ENCODE measurements at places on chromosomes 4 and X.

GRCh38 chrX:151227627-151228026 lies 51.2 kb downstream of the GPR50 start:
- no peak for DNase-seq

DNA sequence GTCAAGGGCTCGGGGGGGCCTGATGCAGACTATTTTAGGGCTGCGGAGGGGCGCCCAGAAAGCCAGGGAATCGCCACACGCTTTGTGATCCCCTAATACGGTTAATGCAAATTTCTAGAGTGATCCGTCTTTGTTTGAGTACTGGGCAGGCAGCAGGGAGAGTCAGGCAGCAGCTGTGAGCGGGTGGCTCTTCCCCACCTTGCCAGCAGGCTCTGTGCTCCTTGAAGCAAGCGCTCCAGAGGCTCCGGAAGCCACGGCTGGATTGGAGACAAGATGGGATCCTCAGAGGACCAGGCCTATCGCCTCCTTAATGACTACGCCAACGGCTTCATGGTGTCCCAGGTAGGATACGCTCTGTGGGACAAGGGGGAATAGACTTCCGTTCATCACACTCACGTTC lies at the start of gene ASMT:
ASMT (plus strand) TSS at position 133 of the 400 bp plus-strand sequence; CDS start at position 274, 141 bp downstream.
- DNase-seq: no peak

GRCh38 chrX:40877887-40878286 lies 142.5 kb upstream of the MED14 start:
- DNase-seq: peak; percentile 57

- no peak for DNase-seq
These were observed 45.4 kb upstream of the PDLIM3 start for GRCh38 chr4:185580699-185581098.

GRCh38 chrX:38175139-38175538 lies 45.5 kb downstream of the SRPX start:
- DNase-seq: no peak

DNA sequence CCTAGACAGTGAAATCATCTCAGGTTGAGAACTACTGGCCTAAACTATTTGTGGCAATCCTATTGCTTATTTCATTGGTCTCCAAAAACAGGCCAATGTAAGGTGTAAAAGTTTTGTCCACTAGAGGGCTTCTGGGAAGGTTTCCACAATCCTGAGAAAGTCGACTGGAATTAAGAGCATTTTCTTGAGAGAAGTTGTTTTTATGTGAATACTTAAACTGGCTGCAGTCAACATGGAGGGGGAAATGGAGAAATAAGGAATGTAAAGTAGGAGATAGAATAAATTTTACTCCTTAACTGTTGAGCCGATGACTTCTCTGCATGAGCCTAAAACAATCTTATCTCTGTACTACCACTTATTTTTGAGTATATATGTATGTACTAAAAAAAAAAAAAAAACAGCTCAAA lies 11.0 kb upstream of the EIF4E start:
- no peak for DNase-seq

DNA sequence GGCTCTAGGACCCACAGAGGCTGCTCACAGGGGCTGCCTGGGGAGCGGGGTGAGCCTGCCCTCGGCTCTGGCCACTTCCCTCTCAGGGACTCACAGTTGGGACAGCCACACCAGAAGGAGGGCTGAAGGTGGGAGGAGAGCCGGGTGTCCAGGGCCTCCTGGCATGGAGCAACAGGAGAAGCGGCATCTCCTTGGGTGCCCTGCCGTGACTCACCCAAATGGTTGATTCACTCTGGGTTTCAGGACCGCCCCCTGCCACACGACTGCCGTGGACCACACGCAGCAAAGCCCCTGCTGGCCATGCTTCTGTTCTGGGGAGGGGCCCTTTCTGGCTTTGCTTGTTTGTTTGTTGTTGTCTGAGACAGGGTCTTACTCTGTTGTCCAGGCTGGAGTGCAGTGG lies 86.0 kb upstream of the AFAP1 start:
- no peak for DNase-seq

DNA sequence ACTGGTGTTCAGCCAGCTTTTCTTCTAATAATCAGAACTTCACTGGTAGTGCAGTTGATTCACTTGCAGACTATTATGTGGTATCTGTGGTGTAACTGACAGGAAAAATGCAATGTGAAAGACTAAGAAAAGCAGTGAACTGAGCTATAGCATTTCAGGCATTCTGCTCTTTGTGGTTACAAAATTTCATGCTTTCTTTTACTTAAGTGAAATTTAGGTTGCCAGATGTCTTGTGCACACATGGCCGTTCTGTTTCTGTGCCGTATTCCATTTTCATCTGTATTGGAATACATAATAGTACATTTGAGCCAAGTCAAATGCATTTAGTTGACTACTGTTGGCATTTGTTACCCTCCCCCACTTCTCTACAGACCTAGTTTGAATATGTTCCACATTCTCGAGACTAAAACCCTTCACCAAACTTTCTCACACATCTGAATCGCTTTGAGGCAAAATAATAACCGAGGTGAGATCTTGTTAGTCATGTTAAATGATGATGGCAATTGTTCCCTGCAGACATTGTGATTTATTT lies 8.2 kb downstream of the RTL3 start:
- DNase-seq: peak; percentile 44

GRCh38 chr4:8745826-8746225 lies 125.8 kb downstream of the HMX1 start:
- no peak for DNase-seq

GRCh38 chr4:110372485-110372884 lies 103.5 kb upstream of the ENPEP start:
- DNase-seq: no peak

DNA sequence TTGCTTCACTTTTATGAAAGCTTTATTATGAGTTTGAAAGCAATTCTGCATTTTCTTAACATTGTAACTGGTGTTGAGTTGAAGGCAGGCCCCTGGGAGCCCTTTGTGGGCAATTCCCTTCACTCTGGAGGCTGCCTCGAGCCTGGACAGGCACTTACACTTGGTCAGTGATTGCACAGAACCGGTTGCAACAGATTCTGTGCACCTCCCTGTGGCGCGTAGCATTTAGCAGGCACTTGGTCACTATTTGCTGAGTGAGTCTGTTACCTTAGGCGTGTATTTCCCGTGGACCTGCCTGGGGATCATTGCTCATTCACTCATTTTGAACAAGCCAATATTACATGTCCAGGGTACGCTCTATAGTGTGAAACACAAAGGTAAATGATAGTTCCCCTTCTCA lies 80.4 kb downstream of the PTTG2 start:
- no peak for DNase-seq

DNA sequence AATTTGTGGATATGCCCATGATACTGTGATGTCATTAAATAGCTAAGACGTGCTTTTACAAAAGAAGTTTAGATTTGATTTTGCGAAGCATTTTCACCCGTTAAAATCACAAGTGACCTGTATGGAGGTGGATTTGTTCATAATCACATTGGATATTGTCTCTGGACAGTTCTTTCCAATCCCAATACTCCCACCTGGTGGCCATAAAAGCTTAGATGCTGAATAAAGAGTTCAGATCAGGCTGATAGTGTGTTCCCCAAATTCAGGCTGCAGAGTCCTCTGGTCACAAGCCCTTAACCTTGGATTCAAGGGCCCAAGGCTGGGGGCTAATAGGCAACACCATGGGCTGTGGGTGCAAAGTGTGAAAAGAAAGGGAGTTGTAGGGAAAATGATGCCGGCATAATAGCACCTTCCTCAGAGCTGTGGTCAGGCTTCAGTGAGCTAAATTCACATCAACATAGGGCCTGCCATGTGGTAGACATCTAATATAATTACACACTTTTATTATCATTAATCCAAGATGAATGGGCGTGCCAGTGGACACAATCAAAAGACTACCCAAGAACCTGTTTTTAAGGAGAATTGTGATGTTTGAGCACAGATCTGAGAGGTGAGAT lies 28.1 kb downstream of the SMIM43 start:
- DNase-seq: no peak

DNA sequence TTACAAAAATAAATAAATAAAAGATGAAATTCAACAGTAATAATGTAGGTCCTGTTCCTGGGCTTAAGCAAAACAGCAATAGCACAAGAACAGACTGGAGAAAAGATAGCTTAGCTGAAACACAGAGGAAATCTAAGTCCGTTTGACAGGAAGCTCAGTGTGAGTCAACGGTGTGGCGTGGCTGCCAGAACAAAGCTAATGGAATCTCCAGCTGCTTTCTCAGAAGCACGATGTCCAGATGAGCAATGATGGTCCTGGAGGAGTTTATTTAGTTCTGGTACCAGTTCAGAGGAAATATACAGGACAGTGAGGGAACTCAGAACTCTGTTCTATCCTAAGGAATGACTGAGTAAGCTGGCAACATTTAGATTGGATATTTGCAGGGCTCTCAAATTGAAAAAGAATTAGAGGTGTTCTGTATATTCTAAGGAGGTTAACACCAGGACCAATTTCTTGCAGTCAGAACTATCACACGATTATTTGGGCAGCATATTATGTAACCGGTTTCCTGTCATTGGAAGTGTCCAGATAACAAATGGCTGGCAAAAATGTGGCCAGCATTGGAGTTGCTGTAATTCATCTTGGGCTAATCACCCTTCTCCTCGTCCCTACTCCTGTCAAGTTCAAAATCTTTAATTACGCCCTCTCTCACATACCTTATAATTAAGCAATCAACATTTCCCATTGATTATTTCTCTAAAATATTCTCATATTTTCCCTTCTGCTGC lies 12.7 kb downstream of the GAB3 start:
- no peak for DNase-seq

DNA sequence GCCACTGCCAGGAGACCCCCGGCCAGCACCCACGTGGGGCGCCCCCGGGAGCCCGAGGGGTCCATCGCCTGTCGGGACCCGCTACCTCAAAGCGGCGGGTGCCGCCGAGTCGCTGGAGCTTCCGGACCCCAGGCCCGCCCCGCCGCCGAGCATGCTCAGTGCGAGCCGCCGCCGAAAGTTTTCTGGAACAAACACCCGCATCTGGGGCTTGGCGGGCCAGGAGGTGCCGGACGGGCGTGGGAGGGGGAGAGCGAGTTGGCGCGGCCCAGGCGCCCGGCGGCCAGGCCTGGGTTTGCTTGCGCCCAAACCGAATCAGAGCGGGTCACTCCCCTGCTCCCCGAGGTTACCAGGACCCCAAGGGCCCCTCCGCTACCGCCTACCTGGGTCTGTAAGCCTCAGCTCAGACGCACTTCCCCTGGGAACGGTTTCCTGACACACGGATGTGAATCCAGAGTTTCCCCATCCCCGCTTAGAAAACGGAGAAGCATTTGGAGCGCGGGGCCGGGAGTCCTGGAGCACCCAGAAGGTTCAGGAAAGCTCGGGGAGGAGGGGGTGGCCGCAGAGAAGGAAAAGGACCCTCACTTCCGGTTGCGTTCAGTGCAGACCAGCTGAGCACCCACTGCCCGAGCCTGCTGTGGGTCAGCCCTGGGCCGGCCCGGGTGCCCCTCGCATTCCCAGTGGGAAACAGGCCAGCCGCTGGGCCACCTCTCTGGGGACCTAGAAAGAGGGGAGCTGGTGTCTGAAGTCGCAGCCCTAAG lies at the start of gene EVC2:
EVC2 (minus strand) TSS at position 111 of the 758 bp plus-strand sequence; CDS start at position 65, 46 bp downstream.
- DNase-seq: peak; percentile 42

- no peak for DNase-seq
These were observed 179.6 kb downstream of the SHOX start for GRCh38 chrX:810186-810585.

GRCh38 chr4:121449416-121449815 lies 68.6 kb upstream of the QRFPR start:
- DNase-seq: no peak

- DNase-seq: no peak
These were observed 82.1 kb downstream of the PPP2R2C start for GRCh38 chr4:6390356-6390755.

DNA sequence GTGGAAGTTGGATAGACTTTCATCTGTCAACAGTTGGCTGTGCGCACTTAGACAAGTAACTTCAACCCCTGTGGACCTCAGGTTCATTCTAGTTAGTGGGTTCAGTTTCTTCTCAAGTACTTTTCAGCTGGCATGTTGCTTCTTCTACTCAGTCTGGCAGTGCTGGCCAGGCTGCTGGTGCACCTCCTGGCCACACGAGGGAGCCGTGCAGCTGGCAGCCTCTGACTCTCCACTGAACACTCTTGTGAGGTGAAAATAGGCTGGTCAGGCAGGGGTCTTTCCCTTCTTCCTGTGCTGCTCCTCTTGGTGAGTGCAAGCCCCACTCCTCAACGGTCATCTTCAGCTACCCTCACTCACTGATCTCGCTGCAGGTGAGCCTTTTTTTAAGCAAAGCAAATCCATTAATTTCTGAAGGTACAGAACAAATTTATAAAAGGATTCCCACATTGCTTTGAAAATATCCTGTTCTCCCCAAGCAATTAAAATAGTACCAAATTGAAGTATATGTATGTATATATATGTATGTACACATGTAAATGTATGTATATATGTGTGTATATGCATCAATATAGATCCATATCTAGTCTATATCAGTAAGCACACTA lies 30.6 kb downstream of the LONRF3 start:
- peak; percentile 47 for DNase-seq

- no peak for DNase-seq
These were observed 210.8 kb downstream of the SLC4A4 start for GRCh38 chr4:71549516-71550160.

GRCh38 chr4:60129740-60130139 lies 1070.4 kb upstream of the ADGRL3 start:
- DNase-seq: no peak

- no peak for DNase-seq
These were observed 594 bp upstream of the STAG2 start for GRCh38 chrX:123960956-123961267.

DNA sequence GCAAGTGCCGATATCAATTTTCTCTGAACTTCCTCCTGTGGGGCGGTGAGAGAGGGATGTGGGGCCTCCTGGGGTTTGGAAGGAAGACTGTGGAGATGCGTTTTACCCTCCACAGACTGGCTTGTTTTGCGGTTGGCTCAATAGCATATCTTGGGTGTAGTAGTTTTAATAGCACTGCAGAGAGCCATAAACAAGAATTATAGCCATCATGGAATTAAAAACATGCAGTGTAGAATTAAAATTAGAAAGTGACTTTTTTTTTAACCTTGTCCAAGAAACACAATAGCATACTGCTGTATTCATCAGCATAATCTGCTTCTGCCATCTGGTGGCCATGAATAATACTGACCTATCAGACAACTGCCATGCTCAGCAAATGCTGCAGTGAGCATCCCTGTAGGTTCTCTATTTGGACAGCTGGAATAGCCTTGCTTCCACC lies 47.3 kb upstream of the SCML1 start:
- peak; percentile 0 for DNase-seq

DNA sequence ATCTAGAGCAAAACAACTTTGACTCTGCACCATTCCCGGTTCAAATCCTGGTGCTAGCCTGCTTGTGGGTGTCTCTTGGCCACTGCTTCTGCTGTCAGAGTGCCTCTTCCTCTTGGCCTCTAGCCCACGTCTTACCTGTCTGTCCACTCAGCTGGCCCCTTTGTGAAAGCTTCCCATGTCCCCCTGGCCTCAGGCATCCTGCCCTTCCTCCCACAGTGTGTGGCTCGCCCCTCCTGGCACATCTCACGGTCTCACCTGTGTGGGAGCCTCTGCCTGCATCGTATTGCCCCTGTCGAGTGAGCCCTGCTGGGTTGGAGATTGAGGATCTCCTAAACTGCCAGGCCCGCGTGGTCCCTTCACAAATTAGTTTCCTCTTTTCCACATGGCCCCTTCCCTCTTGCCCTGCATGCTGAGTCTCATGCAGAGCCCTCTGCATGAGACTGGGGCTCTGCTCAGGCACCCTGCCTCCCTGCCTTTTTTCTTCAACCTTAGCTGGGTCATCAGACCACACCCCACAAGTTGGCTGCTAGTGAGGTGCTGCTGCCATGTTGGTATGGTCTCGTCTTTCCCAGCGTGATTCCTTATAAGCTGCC lies 53.7 kb upstream of the TADA2B start:
- DNase-seq: no peak

- no peak for DNase-seq
These were observed 28.3 kb downstream of the ARHGAP10 start for GRCh38 chr4:147760176-147760575.

GRCh38 chr4:87399148-87399547 lies 8.2 kb upstream of the HSD17B11 start:
- DNase-seq: no peak
